Naive thymus-derived CD8-positive, alpha-beta T cell (primary cell): ENCODE measurements at places on chromosomes 7 and 10.

DNA sequence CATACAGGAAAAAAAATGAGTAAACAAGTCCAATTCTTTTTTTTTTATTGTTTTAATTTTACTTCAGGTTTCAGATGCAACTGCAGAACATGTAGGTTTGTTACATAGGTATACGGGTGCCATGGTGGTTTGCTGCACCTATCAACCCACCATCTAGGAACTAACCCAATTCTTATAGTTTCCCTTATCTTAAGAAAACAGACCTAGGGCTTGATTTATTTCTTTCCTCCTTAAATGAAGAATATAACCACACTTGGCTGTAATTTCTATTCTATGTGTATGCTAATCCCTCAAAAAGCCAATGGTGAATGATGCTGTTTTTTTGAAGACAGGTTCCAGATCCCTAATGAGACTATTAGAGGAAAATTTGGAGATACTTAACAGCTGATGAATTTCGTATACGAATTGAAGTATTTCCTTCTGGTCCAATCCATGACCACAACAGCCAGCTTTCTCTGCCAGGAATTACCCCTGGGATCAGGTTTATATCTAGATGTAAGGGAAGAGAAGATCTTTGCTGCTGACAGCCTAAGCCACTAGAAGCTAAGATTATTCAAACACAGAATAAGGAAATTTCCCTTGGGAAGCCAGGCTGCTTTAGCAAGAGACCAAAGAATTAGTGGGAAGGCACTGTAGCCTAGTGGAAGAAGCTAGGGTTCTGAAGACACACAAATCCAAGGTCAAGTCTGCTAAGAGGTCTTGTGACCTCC lies 115.8 kb downstream of the INHBA start:
- no peak for DNase-seq

- DNase-seq, result no peak
Observed at GRCh38 chr10:69383558-69383957, 33.2 kb downstream of the TACR2 start.

DNA sequence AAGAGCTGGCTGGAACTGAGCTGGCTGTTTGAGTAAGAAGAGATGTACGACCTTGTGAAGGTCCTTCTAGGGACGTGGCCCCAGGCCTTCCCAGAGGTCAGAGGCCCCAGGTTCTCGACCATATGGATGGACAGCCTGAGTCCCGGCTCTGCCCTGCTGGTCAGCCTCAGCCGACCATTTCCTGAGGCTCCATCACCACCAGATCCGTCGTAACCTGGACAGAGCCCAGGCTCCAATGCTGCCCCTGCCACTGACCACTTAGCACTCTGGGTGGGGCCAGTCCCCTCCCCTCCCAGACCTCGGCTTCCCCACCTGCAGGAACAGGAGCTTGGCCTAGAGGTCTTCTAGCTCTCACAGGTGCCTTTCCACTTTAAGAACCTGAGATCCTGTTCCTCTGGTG lies 10.6 kb upstream of the INMT start:
- DNase-seq, result no peak

GRCh38 chr7:1366801-1367405 lies 92.4 kb downstream of the MICALL2 start:
- DNase-seq, result no peak

GRCh38 chr7:2143450-2143849 lies 89.3 kb downstream of the MAD1L1 start:
- DNase-seq, result no peak

- DNase-seq, result no peak
Observed at GRCh38 chr7:76338298-76339084, 20.3 kb downstream of the YWHAG start.

GRCh38 chr10:60942134-60942787 lies 1.7 kb downstream of the RHOBTB1 start:
- no peak for DNase-seq

- DNase-seq, result no peak
Observed at GRCh38 chr7:7352845-7353244, 170.5 kb downstream of the C1GALT1 start.

GRCh38 chr7:142607351-142607750 lies 141.9 kb upstream of the PRSS1 start:
- DNase-seq, result no peak

- peak; percentile 6 for DNase-seq
Observed at GRCh38 chr10:33612551-33612950, 278.1 kb upstream of the NRP1 start.
